ENCODE measurements at places on chromosomes 6 and 20.

DNA sequence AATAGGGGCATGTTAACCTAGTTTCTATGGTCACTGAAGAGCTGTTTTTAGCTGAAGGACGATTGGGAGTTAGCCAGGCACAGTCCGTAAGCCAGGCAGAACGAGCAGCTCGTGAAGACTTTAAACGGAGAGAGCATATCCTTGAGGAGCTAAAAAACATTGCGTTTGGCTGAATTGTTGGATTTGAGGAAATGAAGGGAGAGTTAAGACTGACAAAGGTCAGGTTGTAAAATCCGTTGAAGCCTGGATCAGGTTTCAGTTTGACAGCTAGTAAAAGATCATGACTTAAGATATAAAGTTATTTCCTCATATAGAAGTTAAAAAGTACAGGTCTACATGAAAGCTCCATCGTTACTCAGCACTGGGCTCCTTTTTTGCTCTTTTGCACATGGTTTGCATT lies 2.8 kb downstream of the DBNDD2 start:
- DNase-seq, result no peak

GRCh38 chr20:10658051-10658823 lies 15.6 kb downstream of the JAG1 start:
- DNase-seq, result no peak

- DNase-seq, result peak; percentile 38
These were observed 278.2 kb downstream of the CDC5L start for GRCh38 chr6:44665683-44666082.

DNA sequence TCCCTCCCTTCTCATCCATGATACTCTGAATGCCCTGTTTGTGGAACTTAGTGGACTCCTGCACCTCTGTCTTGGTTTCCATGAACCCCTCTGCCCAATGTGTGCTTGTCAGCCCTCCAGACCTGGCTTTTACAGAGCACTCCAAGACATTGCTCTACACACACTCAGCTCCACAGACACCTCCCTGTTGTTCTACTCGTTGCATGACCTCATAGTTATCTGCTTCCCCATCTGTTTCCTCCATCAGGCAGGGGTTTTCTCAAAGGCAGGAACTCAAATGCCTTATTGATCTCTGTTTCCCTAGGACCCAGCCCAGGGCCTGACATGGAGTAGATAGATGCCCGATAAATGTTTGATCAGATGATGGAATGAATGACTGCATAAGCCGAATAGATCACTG lies 13.3 kb downstream of the PLCG1 start:
- DNase-seq, result no peak
